T-helper 17 cell (primary cell): ENCODE measurements at places on chromosomes 6 and 20. TPM values are rescaled to one million over a fixed set of nuclear protein-coding genes. Genes with fewer than 3 reads are reported as not detected.
A peak's percentile ranks its signal among the peaks of the same experiment; 100 is the strongest.

The ADGRF4 gene
- total RNA-seq: not detected

The VSX1 gene
- not detected for total RNA-seq

The OR12D3 gene
- total RNA-seq: not detected

The FAM162B gene
- total RNA-seq: not detected

The TRIM40 gene
- 3.5 TPM for total RNA-seq

The DEFB132 gene
- total RNA-seq: not detected

The BFSP1 gene
- total RNA-seq: 0.21 TPM

- H3K36me3 ChIP-seq: peaks cover 19% of the 10 kb centered on the region
- H3K27ac ChIP-seq: peak overlapping the region; percentile 46
- DNase-seq: no peak
- peaks cover 22% of the 10 kb centered on the region for H3K4me1 ChIP-seq
Measured at GRCh38 chr20:37755665-37756064, 61.8 kb downstream of the CTNNBL1 start.

- H3K36me3 ChIP-seq: no peaks in the 10 kb centered on the region
- peaks cover 10% of the 10 kb centered on the region for H3K27me3 ChIP-seq
- no peaks in the 10 kb centered on the region for H3K4me1 ChIP-seq
- no peak overlapping the region for H3K4me3 ChIP-seq
- DNase-seq: no peak
- H3K27ac ChIP-seq: no peak overlapping the region
Measured at GRCh38 chr6:122994256-122994655, 1.8 kb upstream of the CLVS2 start.

- no peaks in the 10 kb centered on the region for H3K36me3 ChIP-seq
- no peak for DNase-seq
- peaks cover 11% of the 10 kb centered on the region for H3K4me1 ChIP-seq
Measured at GRCh38 chr6:110471726-110472365, 4.6 kb downstream of the SLC22A16 start.

- DNase-seq: peak; percentile 11
- H3K36me3 ChIP-seq: peaks cover 9% of the 10 kb centered on the region
- peak overlapping the region; percentile 99 for H3K4me3 ChIP-seq
- H3K4me1 ChIP-seq: peaks cover 23% of the 10 kb centered on the region
Measured at GRCh38 chr6:107491138-107491609, 1.3 kb downstream of the SOBP start.

DNA sequence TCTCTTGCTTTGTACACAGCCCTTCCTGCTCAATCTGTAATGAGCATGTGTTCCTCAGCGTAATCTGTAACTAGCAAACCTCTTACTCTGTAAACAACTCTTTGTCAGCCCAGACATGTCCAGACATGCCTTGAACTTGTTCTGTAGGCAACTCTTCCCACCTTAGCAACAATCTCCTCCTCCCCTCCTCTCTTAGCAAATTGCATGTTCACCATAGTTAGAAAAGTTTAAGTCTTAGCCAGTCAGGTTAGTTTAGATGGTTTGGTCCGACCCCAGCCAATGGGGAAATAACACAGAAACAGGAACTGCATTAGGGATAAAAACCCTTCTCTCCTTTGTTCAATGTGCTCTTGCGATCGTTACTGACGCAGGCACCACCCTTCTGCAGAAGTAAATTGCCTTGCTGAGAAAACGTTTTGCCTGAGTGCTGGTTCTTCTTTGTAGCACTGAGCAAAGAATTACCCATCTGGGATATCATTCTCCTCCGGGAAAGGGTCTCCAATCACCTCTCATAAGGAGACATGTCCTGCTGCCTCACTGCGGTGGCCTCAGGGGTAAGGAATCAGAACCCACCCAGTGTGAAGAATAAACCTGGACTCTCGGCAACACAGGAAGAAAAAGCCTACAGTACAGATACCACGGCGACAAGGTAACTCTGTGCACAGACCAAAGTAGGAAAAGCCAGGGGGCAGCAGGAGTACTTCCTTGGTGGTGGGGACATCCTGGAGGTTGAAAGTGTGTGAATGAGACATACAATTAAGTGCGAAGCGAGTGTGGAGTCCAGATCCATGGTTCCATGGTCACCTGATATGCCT, 26.2 kb downstream of the PLN start:
- no peak for DNase-seq
- no peaks in the 10 kb centered on the region for H3K27me3 ChIP-seq
- H3K4me1 ChIP-seq: peaks cover 4% of the 10 kb centered on the region
- peaks cover 4% of the 10 kb centered on the region for H3K36me3 ChIP-seq

GRCh38 chr6:5174756-5175549, 85.8 kb downstream of the LYRM4 start:
- no peaks in the 10 kb centered on the region for H3K36me3 ChIP-seq
- H3K27ac ChIP-seq: peak overlapping the region; percentile 92
- no peak for DNase-seq
- H3K4me3 ChIP-seq: peak overlapping the region; percentile 71

- peaks cover 4% of the 10 kb centered on the region for H3K27me3 ChIP-seq
- H3K27ac ChIP-seq: no peak overlapping the region
- H3K4me3 ChIP-seq: no peak overlapping the region
- no peak for DNase-seq
- no peaks in the 10 kb centered on the region for H3K36me3 ChIP-seq
Measured at GRCh38 chr6:113805173-113805790, 51.9 kb upstream of the MARCKS start.
